ENCODE measurements at places on chromosomes 1 and 21.

- no peak for DNase-seq
Observed at GRCh38 chr1:99658031-99658290, 12.0 kb downstream of the PALMD start.

- DNase-seq, result peak; percentile 85
Observed at GRCh38 chr1:241934201-241934848, 23.2 kb upstream of the BECN2 start.

DNA sequence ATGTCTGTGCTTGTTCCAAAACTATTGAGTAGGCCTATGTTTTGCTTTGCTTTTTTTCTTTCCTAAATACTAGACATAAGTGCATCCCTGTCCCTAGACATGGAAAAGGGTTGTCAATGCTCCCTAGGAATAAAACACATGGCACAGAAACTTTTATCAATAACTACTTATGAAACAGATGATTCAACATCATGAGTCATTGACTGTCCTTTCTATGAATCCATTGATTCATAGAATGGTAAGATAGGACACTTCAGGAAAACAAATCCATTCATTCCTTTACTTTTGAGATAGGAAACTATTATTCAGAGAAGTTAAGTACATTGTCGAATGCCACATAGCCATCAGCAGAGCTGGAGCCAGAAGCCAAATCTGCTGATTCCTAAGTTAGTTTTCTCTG is 147.5 kb downstream of the TSEN15 start:
- DNase-seq, result no peak

DNA sequence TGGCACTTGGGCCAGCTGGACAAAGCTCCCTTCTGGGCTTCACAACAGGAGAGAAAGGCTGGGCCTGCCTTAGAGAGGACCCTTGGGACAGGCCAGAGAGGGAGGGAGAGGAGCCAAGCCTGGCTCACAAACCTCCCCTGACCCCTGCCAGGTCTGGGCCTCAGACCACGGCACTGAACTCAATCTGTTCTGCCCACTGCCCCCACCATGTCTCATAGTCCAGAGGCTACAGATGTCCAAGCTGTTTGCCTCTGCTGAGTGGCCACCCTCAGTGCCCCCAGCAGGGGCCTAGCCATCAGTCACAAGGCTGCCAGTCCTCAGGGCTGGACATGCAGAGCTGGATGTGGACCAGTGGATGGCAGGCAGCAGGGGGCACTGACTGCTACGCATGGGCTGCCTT is 13.0 kb upstream of the DMBX1 start:
- no peak for DNase-seq

DNA sequence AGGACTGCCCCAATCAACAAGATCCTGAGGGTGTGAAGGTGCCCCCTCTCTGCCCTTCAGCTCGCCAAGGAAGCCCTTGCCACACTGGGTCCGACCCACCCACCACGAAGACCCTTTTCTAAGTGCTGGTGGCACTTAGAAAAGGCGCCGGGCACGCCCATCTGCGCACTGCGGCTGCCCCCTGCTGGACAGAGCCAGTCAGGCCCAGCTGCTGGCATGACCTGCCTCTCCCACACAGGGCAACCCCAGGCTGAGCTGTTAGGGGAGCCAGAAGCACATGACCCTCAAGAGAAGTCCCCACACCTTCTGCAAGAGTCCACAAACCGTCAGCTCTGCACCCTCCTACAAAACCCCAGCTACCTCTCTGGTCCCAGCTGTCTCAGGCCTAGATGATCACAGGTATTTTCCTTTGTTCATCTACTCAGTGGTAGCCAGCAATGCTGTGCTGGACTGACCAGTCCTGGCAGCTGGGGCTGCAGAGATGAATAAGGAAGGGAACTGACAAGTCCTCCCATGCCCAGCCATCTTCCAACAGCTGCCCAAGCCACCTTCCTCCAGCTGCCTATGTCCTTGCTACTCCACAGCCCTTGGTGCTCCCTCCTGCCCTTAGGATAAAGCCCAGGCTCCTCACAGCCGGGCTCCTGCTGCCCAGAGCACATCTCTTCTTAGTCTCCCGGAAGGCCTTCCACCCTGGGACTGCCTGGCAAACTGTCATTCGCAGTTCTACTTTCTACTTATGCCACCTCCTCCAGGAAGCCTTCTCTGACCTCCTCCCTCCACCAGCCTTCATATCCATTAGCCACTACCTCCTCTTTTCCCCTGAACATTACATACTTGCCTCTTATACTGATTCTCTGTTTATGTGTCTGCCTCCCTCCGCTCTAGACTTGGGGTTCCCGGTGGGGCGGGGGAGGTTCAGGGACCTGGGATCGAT is 39.8 kb upstream of the ZC3H12A start:
- DNase-seq, result peak; percentile 94

DNA sequence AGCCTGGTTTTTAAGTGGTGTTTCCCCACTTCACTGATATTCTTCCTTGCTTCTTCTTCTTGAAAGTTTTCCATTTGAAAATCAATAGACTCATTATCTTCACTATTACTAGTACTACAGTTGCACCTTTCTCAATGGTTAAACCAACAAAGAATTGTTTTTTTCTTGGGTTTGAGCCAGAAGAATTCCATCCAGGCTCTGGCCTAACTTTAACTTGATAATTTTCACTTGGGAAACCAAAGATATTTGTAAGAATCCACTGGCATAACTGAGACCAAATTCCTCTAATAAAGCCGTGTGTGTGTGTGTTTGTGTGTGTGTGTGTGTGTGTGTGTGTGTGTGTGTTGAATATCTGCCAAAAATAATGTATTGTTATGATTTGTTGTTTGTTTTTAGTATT is 103.2 kb downstream of the SGIP1 start:
- DNase-seq, result no peak

DNA sequence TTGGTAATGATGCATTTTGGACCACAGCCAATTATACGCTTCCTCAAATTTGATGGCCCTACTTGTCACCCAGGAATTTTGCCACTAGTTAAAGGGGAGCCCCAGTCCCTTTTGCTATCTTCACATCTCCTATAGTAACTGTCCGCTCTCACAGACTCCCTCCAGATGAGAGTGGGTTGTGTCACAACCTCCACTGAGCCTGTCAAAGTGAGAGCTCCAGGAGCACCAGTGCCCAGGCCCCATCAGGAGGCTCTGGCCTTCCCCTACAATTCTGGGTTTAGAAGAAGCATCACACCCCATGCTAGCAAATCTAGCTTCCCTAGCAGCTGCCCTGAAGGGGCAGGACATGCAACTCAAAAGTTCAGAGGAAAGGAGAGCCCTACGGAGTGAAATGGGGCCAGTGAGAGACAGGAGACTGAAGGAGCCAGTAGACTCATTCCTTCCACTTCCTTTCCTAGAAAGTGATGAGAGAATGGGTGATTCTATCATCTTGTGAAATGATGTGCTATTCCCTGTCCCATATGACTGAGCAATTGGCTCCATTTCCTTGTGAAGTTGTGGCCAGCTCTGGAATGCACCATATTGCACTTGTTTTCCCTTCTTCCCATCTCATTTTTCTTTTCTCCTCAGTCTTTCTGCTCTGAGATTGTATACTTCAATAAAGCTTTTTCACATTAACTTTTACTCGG is 541.3 kb downstream of the DPYD start:
- DNase-seq, result no peak

DNA sequence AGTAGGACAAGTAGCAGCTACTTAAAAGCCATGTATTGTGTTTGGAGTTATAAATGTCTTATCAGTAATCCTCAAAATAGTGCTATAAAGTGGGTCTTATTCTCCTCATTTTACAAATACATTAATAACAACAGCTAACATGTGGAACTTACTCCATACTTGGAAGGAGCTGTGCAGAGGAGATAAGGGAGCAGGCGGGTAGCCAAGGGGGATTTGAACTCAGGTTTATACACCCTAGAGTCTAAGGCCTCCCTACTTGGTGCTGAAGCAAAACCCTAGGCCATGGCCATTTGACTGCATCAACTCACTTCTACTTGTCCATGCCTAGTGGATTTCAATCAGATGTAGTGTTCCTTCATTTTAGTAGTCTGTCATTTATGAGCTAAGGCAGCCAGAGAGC is 72.1 kb downstream of the LMO4 start:
- no peak for DNase-seq

DNA sequence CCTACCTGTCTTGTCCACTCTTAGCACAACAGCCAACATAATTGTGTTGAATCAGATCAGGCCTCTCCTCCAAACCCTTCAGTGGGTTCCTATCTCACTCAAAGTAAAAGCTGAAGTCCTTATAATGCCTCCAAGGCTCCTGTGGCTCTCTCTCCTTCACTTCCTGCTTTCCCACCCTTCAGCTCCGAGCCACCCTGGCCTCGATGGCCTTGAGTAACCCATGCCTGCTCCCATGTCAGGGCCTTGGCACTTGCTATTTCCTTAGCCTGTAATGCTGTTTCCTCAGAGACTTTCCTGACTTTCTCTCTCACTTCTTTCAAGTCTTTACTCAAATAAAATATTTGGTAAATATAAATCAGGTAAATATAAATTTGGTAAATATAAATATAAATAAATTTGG is 8.1 kb upstream of the PLEKHM2 start:
- no peak for DNase-seq

DNA sequence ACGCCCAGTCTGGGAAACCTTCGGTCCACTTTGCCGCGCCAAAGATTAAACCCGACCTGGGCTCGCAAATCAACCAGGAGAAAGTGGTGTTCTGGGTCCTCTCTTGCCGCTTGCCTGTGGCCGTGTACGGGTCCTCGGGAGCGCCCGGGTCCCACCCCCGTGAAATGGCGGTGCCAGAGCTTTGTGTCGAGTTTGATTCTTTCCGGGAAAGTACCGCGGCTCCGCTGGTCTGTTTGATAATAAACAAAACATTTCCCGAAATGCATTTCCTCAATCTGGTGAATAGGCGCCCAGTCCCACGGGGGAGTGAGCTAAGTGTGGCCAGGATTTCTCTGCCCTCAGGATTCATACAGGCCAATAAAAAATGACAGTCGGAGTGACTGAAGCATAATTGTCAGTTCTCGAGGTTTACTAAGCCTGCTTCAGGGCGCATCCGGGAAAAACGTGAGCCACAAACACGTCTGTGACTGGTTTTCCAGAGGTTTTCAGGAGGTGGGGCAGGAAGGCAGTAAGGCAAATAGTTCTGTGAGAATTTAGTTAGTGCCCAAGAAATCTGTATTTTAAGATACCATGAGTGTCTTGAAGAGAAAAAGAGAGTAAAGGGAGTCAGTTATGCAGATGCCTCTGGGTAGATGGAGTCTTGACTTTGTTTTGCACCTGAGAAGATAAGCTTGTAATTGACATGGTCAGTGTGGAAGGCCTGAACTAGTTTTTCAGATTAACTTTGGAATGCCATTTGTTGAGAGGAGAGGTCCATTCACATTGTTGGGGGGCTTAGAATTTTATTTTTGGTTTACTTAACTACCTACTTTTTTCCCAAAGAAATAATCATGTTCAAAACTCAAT is 675 bp downstream of the IFNAR1 start:
- DNase-seq, result no peak

DNA sequence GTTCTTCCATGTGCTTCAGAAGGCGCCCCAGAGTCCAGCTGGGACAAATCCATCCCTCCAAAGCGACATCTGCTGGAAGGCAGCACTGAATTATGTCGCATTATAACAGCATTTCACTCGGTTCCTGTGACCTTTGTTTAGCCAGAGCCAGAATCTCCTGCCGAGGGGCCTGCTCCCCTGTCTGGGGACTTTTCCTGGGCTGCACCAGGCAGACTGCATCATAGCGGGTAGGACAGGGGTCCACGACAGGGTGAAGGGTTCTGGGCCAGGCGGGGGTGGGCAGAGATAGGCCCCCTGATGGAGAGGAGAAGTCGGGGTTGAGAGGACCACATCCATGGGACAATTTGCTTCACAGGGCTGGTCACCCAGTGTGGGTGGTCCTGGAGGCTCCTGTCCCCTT is 276.9 kb downstream of the MATN1 start:
- DNase-seq, result no peak

DNA sequence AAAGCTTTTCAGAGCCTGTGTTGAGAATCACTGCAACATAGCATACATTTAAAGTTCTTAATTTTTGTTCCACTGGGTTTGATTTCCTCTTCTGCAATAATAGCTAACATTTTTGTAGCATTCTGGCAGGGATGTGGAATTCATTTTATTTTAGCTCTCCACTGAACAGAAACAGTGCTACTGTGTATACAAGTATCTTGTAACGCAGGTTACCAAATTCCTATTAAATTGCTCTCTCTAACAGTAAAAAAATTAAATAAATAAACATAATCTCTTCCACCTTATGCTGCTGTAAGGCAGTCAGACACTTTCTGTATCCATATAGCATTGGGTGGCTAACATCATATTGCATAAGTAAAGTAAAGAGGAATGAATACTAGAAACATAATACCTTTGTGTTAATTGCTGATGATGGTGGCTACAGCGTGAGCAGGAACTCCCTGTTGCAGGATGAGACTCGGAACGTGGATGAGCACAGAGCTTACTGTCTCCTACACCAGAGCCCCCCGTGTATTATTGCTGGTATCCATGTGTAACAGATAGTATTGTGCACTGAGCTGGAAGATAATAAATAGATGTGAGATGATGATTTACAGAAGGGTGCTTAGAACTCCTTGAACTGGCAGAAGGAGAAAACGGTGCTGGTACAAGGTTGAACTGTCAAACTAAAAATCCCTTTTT is 276.9 kb upstream of the SNX7 start:
- no peak for DNase-seq
